ENCODE measurements at places on chromosomes 6 and 20.

GRCh38 chr6:163941624-163941976 lies 527.1 kb downstream of the QKI start:
- no peak for DNase-seq

GRCh38 chr6:161908872-161909271 lies 635.0 kb upstream of the AGPAT4 start:
- DNase-seq = no peak

DNA sequence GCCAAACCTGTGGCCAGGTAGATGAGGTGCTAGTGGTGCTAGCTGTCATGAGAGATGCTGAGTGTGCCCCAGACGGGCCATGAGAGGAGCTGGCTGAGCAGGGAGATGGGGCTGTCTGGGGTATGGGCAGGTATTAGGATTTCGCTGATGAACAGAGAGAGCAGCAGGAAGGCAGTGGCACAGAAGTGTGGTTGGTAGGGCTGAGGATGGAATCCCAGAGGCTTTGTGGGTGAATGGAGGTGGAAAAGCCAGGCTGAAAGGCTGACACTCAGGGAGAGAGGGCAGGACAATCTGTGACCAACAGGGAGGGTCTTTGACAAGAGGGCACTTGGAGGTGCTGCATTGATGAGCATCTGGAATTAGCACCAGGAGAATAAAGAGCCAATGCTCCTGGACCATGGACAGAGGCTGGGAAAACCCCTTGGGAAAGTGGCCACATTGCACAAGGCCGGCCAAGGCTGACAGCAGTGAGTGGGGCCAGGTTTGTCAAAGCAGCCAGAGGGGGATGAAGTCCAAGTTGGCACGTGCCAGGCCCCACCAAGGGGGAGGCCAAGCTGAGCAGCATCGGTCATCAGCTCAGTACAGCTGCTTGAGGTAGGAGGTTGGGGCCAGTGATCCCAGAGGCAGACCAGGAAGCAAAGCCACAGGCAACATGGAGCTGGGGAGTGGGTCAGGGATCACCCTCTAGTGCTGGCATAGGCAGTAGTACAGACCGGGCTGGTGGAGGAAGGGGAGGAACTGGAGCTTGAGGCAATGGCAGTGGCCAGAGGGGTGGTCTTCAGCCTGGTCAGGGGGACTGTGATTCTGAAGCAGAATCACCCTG lies 19.7 kb upstream of the SGK2 start:
- no peak for DNase-seq

DNA sequence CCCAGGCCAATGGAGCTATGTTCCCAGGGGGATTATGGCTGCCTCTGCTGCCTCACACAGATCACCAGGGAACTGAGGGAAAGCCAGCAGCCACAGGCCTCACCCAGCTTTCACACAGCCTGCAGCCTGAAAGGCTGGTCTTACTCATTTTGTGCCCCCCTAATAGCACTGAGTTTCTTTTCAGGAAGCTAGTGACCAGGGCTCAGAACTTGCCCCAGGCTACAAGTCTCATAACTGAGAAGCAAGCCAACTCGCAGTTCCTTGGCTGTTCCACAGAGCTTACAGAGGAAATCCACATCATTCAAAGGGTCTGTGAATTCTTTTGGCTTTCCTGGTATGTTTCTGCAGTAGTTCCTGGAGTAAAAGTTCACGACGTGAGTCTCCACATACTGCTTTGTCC lies 524.8 kb upstream of the GJE1 start:
- DNase-seq = no peak

- DNase-seq = no peak
Measured at GRCh38 chr6:107582086-107582485, 92.2 kb downstream of the SOBP start.

DNA sequence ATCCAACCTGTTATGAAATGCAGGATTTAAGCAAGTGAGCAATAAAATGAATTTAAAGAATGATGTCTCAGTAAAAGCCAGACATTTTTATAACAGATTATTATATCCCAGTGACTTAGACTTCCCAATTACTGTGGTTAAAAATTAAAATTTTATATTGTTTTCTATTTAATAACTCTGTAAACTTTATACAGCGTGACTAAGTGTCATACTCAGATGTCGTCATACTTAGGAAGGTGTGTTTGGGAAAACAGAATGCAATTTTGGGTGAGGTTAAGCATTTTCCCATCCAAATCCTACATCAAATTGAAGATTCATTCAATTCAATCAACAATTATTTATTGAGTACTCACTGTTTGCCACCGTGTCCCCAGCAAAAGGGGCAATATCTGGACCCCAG lies 31.4 kb upstream of the FRMD1 start:
- no peak for DNase-seq

DNA sequence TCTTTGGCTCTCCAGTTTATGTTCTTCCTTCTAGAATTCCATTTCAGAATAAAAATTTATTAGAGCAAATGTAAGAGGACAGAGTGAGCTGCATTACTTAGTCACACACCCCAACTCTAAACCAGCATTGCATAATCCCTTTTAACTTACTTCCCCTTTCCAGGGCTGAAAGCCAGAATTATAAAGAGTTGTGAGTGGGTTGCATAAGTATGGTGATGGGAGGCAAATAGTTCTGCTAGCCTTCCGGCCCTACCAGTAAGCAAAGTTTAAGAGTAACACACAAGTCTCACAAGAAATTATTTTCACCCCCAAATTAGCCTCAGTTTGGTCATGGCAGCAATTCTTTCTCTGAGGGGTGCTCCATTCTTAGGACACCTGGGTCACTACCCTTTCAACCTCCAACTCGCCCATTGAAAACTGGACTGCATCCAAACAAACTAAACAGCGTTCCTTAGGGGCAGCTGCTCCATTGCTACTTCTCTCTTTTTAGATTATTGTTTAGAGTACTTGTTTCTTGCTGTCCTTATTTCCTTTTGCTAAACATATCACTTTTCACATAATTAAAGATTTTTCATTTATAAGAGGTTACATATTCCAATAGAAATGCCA lies 1.6 kb downstream of the KIAA0408 start:
- DNase-seq = no peak

DNA sequence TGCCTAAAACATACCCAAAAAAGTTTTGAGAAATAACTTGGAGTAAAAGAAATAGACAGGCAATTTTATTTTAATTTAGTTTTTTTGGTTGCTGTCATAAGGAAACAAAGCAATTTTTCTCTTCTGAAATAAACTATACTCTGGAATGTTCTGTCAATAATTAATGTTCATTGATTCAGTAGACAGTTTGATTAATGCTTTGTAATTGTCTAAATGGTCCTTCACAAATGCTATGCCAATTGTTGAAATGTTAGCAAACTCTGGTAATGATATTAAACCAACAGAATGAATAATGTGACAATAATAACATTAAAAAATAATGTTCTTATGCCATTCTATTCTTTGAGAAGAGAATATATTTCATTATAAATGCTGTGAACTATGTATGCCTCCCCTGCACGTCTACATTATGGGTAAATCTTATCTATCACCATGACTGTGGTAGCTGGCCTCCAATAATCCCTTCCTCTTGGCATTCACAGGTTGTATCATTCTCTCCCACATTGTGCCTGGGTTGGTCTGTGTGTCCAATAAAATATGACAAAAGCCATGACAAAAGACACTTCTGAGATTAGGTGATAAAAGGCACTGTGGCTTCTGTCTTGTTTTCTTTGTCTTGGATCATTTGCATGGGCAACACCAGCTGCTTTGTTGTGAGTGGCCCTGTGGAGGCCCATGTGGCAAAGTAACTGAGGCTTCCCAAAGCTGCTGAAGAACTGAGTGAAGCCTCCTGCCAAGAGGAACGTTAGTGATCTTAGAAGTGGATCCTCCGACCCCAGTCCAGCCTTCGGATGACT lies 25.1 kb downstream of the IL20RA start:
- no peak for DNase-seq

- no peak for DNase-seq
Measured at GRCh38 chr6:150038202-150039062, 13.1 kb upstream of the RAET1L start.

Measured in T-helper 22 cell (primary cell).